ENCODE measurements at places on chromosomes 12 and 14.

- DNase-seq: no peak
These were observed 121.7 kb upstream of the NOVA1 start for GRCh38 chr14:26719514-26719913.

GRCh38 chr14:50773632-50774541 lies 57.1 kb downstream of the NIN start:
- peak; percentile 39 for DNase-seq

GRCh38 chr12:89991807-89992590 lies 283.4 kb upstream of the ATP2B1 start:
- no peak for DNase-seq

DNA sequence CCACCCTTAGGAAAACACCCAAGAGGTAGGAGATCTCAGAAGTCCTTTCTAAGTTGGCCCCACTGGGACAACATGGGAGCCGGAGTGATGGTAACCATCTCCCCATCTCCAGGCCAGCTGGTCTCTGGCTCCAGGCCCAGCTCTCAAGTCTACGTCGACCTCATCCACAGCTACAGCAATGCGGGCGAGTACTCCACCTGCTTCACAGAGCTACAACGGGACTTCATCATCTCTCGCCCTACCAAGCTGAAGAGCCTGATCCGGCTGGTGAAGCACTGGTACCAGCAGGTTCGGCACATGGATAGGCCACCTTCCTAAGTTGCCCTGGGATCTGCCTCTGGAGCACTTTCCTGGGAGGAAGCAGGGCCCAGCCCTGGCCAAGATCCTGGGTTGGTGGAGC lies 11.0 kb upstream of the OAS2 start:
- DNase-seq: no peak

- DNase-seq: no peak
These were observed 21.1 kb upstream of the LGALS3 start for GRCh38 chr14:55107766-55108554.

DNA sequence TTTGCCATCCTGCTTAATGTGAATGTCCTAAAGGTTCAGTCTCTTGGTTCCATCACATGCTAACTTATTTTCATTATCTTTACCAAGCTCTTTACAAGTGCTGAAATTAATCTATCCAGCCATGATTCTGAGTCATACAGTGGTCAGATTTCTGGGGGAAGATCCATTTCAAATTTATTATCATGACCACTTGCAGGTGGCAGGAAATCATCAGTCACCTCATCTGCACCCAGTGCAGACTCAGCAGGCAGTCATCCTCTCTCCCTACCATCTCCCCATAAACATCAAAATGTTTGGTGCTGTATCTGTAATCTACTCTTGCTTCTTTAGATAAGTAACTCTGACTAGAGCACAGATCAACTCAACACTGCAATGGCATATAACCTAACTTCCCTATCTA lies 23.5 kb downstream of the ATG14 start:
- no peak for DNase-seq

DNA sequence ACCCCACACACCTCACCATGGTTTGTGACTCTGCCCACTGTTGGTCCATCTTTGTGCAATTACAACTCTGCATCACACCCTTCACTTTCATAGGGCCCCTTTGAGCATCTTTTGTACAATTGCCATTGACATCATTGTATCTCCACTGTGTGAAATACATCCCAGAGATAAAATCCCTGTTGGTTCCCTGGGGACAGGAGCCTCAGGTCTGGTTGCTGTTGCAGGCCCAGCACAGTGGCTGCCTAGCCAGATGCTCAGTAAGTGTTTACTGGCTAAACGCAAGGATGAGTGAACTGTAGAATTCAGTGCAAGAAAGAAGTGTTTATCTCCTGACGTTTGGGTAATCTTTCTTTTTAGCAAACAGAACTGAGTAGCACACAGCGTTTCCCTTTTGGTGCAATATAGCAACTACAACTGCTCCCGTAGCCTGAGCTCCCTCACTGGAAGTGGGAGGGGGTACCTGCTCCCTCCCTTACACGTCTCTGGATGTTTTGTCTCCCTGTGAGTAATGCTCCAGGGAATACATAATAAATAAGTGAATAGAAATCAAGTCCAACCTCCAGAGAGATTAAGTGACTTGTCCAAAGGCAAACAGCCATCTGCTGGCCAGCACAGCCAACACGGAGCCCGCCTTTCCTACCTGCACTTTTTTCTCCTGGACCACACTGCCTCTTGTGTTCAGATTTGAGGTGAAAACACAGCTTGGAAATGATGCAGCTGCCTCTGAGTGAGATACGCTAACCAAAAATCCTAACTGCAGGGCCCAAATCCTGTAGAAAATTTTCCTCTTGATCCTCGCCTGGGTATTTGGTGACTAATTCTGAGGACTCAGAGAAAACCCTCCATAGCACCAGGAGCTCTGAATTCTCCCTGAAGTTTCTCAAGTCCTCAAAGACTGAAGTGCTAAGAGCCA lies 27.4 kb downstream of the GALNT16 start:
- peak; percentile 8 for DNase-seq

- DNase-seq: no peak
These were observed 70.6 kb downstream of the SETD3 start for GRCh38 chr14:99410019-99410418.

DNA sequence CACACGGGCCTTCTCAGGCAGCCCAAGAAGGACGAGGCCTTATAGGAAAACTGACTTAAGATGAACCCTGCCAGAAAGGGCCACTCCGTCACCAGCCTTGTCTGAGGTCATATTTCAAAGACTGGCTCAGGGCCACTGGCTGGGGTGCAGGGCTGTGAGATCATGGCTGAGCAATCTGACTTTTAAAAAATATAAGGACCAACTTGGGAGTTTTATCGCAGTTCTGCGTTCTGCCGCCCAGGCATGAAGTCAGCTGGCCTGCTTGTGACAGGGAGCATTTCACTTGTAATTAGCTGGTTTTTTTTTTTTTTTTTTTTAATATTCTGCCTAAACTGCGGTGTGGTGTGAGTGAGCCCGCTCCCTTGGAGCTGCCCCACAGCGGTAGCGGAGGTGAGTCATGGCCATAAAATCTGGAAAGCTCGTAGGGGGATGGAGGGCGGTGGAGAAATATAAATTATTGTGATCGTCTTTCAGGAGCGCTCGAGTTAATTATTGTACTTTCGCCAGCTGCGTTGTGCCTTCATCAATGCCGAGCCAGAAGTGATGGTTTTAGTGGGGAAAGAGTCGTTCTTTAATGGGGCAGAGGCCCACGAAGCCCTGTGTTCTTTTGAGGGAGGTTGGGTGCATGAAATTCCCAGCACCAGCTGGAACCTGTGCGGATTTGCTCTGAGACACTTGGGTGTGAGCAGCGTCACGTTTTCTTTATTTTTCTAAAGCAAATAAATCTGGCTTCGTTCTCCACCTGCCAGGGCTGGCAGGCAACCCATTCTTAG lies 231.9 kb downstream of the C12orf75 start:
- DNase-seq: peak; percentile 87
